ENCODE measurements at places on chromosomes 4 and X.

GRCh38 chrX:74519870-74520269, 94.6 kb downstream of the RLIM start:
- DNase-seq, result no peak

- no peak for DNase-seq
Measured at GRCh38 chrX:130415201-130415600, 13.4 kb downstream of the RBMX2 start.

DNA sequence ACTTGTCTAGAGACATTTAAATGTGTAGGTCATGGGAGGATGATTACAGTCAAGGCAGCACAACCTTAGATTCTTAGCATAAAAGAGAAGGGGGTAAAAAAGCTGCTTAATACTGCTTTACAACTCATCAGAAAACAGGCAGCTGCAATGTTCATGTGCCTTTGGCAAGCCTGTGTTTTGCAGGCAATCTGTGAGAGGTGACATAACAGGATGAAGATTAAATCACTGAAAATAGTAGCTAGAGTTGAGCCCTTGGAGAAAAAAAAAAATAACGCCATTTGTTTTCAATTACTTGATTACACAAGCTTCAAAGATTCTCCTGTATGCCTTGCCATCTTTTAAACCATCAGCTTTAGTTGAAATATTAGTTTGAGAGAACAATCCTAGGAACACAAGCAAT, 847.6 kb upstream of the LCORL start:
- DNase-seq, result no peak

- DNase-seq, result no peak
Measured at GRCh38 chrX:14094191-14094590, 64.5 kb upstream of the GEMIN8 start.

- DNase-seq, result no peak
Measured at GRCh38 chr4:3013839-3014350, 50.5 kb downstream of the GRK4 start.
